Right renal pelvis (tissue), 4 donors: ENCODE measurements at places on chromosomes 6 and 20.

DNA sequence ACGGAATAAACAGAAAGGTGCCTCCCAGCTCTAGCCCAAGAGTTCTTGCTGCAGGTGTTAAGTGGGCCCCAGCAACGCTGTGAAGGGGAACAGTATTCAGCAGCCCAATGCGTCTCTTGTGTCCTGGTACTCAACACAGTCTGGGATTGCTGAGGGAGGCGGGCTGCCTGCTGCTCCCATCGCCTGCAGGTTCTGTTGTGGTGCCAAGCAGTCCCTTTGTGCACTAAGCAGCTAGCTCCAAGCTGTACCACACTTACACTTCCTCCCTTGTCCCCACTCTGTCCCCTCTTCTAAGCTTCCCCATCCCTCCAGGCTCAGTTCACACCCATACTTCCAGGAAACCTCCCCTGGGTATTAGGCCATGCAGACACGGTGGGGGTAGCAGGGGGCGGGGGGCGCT lies 92.7 kb downstream of the AGPAT4 start:
- DNase-seq, result no peak

DNA sequence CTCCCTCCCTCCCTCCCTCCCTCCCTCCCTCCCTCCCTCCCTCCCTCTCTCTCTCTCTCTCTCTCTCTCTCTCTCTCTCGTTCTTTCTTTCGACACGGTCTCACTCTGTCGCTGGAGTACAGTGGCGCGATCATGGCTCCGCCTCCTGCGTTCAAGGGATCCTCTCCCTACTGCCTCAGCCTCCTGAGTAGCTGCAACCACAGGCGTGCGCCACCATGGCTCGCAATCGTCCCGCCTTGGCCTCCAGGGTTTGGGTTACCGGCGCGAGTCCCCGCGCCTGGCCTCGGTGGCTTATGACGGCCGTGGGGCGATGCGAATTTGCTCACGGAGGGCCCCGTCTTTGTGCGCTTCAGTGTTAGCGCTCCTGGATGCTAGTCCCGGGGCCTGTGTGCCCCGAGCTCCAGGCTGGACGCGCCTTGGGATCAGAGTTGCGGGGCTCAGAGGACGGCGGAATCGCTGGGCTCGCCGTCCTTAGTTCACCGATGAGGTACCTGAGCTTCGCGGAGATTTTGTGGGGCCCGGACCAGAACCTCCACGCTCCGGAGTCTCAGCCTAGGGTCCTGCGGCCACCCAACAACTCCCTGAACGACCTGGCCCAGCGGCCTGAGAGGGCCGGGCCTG lies 45.2 kb downstream of the MCUR1 start:
- DNase-seq, result no peak

DNA sequence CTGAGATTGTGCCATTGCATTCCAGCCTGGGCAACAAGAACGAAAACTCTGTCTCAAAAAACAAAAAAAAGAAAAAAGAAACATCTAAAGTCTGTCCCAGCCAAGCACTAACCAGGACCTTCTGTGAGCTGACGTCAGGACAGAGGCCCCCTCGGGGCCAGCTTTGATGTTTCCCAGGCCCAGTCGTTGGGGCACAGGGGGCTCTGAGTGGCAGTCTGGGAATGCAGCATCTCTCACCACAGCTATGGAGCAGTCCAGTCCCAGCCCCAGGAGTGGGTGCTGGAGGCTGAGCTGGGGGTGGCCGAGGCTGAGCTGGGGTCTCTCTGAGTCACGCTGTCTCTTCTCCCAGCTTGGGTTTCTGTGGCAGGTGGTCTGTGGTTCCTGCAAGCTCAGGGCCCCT lies 46.0 kb upstream of the SRF start:
- no peak for DNase-seq

- DNase-seq, result no peak
These were observed 7.8 kb downstream of the DLGAP4 start for GRCh38 chr20:36313926-36314325.

GRCh38 chr20:20440886-20441658 lies 73.2 kb downstream of the INSM1 start:
- DNase-seq, result no peak

DNA sequence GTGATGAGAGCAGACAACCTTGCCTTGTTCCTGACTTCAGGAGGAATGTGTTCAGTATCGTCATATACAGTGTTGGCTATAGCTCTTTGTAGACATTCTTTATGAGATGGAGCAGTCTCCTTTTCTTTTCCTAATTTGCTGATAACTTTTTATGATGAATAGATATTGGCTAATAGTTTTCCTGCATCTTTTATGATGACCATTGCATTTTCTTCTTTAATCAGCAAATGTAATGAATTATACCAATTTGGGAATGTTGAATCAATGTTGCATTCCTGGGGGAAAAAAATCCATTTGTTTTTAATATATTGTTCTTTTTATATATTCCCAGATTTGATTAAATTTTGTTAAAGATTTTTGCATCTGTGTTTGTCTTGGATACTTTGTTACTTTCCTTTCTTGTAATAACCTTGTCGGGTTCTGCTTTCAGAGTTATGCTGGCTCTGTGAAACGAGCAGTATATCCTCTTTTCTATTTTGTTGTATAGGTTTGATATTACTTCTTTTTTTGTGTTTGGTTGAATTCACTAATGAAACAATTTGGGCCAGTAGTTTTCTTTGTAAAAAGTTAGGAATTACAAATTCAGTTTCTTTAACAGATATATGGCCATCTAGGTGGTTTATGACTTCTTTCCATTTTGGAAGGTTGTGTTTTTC lies 23.9 kb downstream of the KDM1B start:
- no peak for DNase-seq

DNA sequence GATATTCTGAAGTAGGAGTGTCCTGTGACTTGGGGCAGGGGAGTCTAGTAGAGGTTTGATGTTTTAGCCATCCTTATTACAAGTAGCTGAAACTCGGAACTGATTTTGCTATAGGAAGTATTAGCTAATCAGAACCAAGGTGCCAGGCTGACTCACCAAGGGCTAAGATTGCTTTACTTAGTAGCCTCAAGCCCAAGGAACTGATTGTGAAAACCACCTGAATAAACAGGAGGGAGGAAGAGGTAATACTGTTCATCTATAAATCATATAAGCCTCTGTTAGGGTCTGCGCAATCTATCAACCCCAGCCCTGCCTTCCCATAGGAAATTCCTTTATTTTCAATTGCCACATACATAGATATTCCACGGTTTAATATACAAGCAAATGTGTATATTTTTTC lies 54.4 kb downstream of the GNAS start:
- DNase-seq, result no peak

DNA sequence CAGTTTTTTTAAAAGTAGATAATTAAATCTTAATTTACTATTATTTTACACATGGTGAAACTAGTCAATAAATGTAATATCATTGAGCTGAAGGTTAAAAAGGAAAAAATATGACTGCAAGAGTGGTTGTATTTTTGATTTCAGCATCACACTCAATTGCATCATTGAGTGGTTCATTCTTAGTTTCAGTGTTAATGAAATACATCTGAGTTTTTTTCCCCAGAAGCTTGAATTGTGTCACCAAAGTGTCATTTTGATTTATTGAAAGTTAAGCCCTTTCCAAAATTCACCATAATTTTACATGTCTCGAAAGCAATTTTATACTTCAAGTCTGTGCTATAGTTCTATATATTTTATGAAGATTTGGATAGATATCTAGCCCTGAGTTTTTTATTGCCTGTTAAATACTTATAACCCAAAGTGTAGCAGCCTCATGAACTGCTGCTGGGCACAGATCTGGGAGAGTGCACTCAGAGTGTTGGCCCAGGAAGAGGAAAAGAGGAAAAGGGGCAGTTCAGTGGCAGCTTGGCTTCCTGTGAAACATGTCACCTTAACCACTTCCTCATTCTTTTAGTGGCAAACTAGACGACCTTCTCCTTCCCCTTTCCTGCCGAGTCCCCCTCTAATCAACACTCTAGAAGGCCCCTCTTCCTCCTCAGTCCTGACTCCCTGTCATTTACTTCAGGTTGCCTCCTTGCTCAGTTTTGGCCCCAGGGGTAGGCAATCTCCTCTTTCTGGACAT lies 140.7 kb downstream of the ESR1 start:
- no peak for DNase-seq

- no peak for DNase-seq
These were observed 14.5 kb downstream of the GMEB2 start for GRCh38 chr20:63612276-63612931.

- DNase-seq, result no peak
These were observed 890.0 kb upstream of the CITED2 start for GRCh38 chr6:140264431-140264830.

DNA sequence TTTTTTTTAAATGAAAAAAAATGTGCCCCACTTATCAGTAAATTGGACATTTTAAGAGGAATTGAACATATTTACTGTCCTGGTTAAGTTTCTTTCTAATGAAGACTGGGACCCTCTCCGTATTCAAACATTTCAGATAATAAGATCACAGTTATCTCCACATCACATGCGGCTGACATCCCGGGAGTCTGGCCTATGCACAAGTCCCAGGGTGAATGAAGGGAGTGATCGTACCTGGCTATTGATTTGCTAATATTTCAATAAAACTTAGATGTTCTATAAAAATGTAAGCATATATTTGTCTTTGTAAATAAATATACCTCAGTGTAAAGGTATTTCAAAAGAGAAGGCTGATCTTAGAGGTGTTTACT lies 58.1 kb downstream of the FOXC1 start:
- no peak for DNase-seq

DNA sequence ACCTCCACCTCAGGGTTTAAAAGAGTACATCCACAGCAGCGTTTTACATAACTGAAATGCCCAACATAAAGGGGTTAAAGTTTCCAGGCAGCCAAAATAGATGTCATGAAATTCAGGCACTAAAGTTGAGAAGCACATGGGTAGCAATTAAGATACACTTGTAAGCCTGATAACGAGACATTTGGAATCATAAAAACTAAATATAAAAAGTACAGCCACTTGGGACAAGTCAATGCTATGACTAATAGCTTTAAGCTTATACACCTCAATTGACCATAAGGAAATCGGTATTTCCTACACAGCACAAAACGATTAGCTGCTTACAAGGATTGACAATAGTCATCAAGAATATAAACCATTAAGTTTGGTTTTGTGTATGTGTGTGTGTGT lies 11.8 kb downstream of the LOC128125822 start:
- no peak for DNase-seq

DNA sequence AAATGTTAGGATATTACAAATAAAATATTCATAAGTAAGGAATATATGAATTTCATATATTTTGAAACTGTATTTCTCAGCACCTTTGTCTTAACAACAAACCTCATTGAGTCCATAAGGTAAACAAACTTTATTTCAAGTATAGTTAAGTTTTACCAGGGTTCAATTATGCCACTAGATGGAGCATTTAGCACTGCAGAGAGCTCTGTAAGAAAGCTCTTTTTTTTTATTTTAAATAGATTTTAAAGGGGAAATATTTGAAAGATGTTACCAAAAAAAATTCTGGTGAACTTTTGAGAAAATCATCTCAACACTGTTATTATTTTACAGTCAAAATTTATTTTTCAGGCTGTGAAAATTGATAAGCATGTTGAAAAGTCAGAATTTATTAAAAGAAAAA lies 955.2 kb upstream of the EYS start:
- no peak for DNase-seq

- no peak for DNase-seq
These were observed 540.0 kb downstream of the PTPRT start for GRCh38 chr20:42649748-42650147.

DNA sequence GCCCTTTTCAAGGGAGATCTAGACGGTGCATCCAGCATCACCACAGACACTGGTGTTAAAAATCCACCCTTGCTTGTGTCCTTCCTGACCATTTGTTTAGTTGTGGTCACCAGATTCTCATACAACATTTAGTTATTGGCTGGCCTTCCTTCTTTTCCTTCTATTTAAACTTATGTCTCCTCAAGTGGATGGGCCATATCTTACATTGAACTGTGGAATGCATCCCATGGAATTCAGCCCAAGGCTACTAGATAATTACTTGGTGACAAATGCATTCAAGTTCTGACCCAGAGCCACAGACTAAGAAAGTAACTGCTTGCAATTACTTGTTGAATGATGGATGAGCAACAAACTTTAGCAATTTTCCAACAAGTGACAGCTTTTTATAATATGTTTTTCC lies 198.9 kb upstream of the SSTR4 start:
- no peak for DNase-seq

- DNase-seq, result no peak
These were observed 30.0 kb upstream of the PHACTR2 start for GRCh38 chr6:143647732-143648131.

DNA sequence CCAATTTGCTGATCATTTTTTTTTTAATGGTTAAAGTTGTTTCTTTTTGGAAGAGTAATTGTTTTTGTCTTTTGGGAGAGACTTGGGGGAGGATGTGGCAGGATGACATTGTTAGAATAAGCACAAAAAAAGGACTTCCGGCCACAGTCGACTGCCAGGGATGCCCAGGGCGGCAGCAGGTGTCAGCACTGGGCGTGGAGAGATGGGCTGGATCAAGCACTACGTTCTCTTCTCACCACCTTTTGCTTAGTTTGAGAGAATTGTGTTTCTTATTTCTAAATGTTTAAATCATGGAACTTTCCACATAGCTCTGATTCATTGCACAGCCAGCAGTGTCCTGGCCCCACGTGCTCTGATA lies 104.6 kb upstream of the FRMD1 start:
- DNase-seq, result no peak

DNA sequence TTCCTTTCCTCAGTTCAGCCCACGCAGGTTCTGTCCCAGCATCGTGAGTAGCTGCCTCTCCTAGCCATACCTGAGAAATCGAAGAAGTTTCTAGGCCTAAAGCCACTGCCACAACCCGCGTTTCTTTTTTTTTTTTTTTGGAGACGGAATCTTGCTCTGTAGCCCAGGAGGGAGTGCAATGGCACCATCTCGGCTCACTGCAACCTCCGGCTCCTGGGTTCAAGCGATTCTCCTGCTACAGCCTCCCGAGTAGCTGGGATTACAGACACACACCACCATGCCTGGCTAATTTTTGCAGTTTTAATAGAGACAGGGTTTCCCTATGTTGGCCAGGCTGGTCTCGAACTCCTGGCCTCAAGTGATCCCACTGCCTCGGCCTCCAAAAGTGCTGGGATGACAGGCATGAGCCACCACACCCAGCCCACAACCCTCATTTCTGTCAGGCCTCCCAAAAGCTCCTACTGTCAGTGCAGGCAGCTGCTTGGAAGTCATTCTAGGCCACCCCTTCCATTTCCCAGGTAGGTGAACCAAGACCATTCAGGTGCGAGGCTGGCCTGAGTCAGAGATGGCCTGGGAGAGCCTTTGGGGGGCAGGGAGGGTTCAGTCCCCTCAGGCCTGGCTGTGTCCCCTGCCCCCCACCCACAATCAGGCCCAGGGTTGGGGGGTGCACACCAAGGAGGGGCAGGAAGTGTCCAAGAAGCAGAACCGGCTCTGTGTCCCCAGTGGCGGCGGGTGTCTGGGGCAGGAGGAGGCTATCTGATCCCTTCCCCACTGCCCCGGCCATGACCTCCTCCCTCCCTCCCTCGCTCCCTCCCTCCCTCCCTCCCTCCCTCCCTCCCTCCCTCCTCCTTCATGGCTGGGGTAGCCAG lies 47.2 kb downstream of the NOL4L start:
- no peak for DNase-seq
